ENCODE measurements at places on chromosomes 3 and 15. TPM values are rescaled to one million over a fixed set of nuclear protein-coding genes. Genes with fewer than 3 reads are reported as not detected.
A peak's percentile ranks its signal among the peaks of the same experiment; 100 is the strongest.

GRCh38 chr3:50885070-50885850, 210.5 kb downstream of the DOCK3 start:
- no peak overlapping the region for H3K4me3 ChIP-seq
- H3K27ac ChIP-seq = no peak overlapping the region
- H3K4me1 ChIP-seq = no peaks in the 10 kb centered on the region
- H3K27me3 ChIP-seq = no peaks in the 10 kb centered on the region

- H3K4me3 ChIP-seq = no peak overlapping the region
- no peaks in the 10 kb centered on the region for H3K36me3 ChIP-seq
- H3K27me3 ChIP-seq = no peaks in the 10 kb centered on the region
- no peak for DNase-seq
- H3K27ac ChIP-seq = no peak overlapping the region
Measured at GRCh38 chr3:166446291-166446690, 609.1 kb upstream of the BCHE start.

DNA sequence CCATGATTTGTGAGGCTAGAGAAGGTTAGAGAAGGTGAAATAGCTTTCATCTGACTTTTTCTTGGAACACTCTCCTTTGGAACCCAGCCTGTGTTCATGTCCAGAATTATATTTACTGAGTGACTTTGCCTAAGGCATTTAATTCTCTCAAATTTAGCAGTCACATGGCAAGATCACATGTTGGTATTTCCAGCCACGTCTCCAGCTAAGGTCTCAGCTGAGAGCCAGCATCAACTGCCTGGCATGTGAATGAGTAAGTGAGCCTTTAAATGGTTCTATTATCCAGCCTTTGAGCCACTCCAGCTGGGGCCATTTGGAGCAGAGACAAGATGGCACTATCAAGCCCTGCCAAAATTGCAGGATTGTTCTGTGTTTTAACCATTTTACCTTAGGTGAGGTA, 130.2 kb upstream of the SGO1 start:
- H3K27me3 ChIP-seq = no peaks in the 10 kb centered on the region
- H3K4me1 ChIP-seq = no peaks in the 10 kb centered on the region
- DNase-seq = no peak
- no peak overlapping the region for H3K4me3 ChIP-seq

- no peaks in the 10 kb centered on the region for H3K27me3 ChIP-seq
- no peak overlapping the region for H3K4me3 ChIP-seq
- DNase-seq = no peak
- H3K27ac ChIP-seq = no peak overlapping the region
Measured at GRCh38 chr3:133712017-133712416, 34.2 kb upstream of the TF start.

DNA sequence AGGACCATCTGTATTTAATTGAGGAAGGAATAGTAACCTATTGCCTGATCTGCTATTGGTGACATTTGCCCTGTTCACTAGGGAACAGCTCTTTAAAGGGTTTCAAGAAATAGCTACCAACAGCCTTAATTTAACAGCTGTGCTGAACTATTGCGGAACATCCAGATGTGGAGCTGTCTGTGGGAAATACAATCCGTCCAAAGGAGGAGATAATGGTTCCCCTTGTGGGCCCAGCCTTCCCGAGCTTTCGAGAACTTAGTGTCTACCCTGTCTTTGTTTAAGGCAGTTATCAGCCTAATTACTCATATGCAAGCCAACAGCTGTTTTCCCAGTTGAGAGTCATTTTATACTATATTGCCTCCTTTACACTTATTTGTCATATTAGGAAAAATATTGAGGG, 398.6 kb downstream of the WDR72 start:
- H3K4me3 ChIP-seq = no peak overlapping the region
- no peaks in the 10 kb centered on the region for H3K4me1 ChIP-seq

DNA sequence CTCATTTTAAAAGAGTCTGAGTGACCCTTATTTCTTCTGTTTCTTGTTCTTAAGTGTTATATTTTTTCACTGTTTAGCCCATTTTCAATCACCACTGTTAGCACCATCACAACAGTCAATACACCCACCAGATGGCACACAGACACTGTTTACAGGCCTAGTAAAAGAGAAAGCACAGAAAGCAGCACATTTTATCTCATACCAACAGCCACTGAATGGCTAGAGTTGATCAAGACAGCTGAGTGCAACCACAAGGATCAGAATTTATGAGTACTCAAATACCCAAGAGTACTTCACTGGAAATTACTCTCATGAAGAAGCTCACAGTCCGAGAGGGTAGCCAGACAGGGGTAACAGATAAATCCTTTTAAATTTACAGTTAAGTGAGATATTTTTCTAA, 127.0 kb downstream of the TFDP2 start:
- no peak overlapping the region for H3K27ac ChIP-seq
- no peak overlapping the region for H3K4me3 ChIP-seq
- no peak for DNase-seq

DNA sequence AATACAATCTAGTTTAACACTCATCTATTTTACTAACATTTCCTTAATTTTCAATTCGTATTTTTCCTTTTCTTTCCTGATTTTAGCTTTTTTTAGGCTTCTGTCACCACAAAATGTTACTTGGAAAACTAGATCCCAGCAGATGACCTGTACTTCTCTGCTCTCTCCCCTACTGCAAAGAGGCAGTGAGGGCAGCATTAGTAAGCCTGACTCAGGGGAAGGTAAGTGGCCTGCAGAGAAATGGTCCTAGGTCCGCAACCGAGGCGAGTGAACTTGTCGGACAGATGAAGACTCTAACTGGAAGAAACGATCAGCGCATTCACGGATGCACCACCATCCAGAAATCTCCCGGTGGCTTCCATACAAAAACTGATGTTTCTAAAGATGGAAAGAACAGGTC, 20.4 kb downstream of the TMEM43 start:
- peak; percentile 42 for DNase-seq
- H3K36me3 ChIP-seq = peaks cover 14% of the 10 kb centered on the region
- peak overlapping the region; percentile 94 for H3K27ac ChIP-seq
- peaks cover 54% of the 10 kb centered on the region for H3K4me1 ChIP-seq
- no peak overlapping the region for H3K4me3 ChIP-seq

DNA sequence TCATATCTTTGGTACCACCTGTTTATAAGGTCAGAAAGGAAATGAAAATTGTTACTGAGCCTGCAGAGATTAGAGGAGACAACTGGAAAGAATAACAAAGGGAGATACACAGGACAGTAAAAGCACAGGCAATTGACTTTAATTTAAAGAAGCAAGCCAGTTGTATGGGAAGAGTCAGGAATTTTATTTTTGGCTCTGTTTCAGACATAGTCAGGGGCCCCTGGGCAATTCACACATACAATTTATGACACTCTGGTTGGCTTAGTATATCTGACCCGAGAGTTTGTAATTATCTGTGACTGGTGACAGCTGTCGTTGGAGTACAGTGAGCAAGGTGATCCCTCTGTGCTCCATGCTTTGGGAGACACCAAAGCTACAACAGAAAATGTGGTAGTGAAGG, 591.9 kb upstream of the NECTIN3 start:
- no peak overlapping the region for H3K4me3 ChIP-seq
- no peaks in the 10 kb centered on the region for H3K27me3 ChIP-seq
- H3K27ac ChIP-seq = no peak overlapping the region
- no peaks in the 10 kb centered on the region for H3K4me1 ChIP-seq
- DNase-seq = no peak
- no peaks in the 10 kb centered on the region for H3K36me3 ChIP-seq

DNA sequence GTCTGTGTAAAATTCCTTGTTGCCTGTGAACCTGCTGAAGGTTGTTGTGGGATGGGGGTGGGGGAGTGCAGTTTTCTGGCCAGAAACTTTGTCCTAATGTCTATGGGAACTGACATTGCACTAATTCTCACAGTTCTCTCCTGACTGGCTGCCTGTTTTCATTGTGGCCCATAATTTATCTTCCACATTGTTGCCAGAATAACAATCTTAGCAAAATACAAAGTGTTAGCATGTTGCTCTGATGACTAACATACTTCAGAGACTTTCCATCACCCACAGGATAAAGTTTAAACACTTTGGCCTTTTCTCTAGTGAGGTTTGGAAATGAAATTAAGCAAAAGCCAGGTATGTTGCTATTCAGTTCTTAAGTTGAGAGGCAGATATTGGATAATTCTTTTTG, 81.4 kb upstream of the TBC1D5 start:
- H3K4me1 ChIP-seq = no peaks in the 10 kb centered on the region
- H3K27me3 ChIP-seq = no peaks in the 10 kb centered on the region
- H3K4me3 ChIP-seq = no peak overlapping the region
- no peaks in the 10 kb centered on the region for H3K36me3 ChIP-seq

GRCh38 chr3:12046406-12046805, 42.2 kb downstream of the SYN2 start:
- H3K27ac ChIP-seq = no peak overlapping the region
- no peak overlapping the region for H3K4me3 ChIP-seq

DNA sequence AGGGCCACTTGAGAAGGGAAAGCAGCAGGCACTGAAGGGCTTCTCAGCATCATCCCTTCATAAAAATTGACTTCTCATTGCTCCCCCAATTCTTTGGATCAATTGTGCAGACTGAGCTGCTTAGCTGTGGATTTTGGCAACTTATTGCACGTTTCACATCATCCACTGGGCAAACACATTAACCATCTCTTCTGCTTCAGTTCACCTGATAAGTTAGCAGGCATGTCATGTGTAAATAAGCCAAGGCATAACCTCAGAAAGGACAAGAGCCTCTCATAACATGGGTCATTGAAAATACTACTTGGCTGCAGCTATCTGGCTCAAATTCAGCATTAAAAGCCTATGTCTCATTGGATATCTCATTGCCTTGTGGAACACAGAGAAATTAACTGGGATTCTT, 366.5 kb downstream of the LRRC3B start:
- DNase-seq = no peak
- no peaks in the 10 kb centered on the region for H3K36me3 ChIP-seq
- no peak overlapping the region for H3K27ac ChIP-seq
- H3K4me1 ChIP-seq = no peaks in the 10 kb centered on the region
- no peaks in the 10 kb centered on the region for H3K27me3 ChIP-seq

DNA sequence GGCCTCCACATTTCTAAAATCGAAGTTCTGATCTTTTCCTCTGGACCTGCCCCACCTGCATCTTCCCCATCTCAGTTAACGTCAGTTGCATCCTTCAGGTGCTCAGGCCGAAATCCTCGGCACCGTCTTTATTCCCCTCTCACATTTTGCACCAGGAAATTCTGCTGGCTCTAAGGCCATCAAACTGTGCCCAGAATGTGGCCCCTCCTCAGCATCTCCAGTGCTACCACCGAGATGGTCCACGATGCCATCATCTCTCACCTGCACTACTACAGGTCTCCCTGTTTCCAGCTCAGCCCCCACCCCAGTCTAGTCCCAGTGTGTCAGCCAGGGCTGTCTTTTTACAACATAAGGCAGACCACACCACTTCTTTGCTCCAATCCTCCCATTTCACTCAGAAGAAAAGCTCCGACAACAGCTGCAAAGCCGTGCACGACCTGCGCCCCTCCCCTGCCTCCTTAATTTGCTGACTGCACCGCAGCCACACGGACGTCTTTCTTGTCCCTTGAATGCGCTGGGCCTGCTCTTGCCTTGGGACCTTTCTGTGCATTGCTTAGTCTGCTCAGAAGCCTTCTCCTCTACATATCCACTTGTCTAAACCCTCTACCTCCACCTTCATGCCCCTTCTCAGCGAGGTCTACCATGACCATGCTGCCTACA, 14.4 kb downstream of the MUC20 start:
- no peaks in the 10 kb centered on the region for H3K36me3 ChIP-seq
- H3K27me3 ChIP-seq = no peaks in the 10 kb centered on the region
- no peak overlapping the region for H3K27ac ChIP-seq
- H3K4me3 ChIP-seq = no peak overlapping the region
- no peak for DNase-seq

GRCh38 chr3:12465836-12466225, 18.4 kb upstream of the TSEN2 start:
- no peak overlapping the region for H3K4me3 ChIP-seq
- no peaks in the 10 kb centered on the region for H3K27me3 ChIP-seq
- DNase-seq = no peak

- no peaks in the 10 kb centered on the region for H3K27me3 ChIP-seq
- no peak overlapping the region for H3K27ac ChIP-seq
- DNase-seq = no peak
- H3K36me3 ChIP-seq = peaks cover 43% of the 10 kb centered on the region
- H3K4me1 ChIP-seq = no peaks in the 10 kb centered on the region
- no peak overlapping the region for H3K4me3 ChIP-seq
Measured at GRCh38 chr15:88529021-88529630, 17.4 kb downstream of the DET1 start.

DNA sequence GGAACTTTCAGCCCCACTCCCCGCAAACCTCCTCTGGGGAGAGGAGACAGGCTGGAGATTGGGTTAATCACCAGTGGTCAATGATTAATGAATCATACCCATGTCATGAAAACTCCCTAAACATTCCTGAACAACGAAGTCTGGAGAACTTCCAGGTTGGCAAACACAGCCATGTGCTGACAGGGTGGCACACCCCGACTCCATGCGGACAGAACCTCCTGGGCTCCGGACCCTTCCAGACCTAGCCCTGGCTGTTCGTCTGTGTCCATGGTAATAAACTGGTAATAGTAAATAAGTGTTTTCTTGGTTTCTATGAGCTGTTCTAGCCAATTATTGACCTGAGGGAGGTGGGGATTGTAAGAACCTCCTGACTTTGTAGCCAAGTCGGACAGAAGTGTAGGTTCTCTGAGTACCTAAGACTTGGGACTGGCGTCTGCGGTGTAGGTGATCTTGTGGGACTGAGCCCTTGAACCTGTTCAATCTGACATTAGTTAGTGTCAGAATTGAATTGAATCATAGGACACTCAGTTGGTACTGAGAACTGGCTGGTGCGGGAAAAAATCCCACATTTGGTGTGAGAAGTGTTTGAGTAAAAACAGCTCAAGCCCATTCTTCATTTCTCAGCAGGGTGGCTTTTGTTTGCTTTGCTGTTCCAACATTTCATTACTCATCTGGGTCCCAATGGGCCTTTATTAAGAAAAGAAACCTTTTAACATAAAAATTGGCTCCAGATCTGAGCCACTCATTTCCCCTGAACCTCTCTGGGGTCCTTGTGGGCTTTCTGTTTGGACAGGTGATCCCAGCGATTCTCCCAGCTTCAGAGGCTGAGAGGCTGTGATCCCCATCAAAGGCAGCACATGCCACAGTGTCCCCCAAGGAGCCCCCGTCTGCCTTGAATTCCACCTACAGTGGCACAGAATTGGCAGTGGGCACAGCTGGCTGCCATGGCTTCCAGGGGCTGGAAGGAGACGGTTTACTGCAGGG, 151.0 kb downstream of the TJP1 start:
- H3K27me3 ChIP-seq = no peaks in the 10 kb centered on the region
- no peak overlapping the region for H3K4me3 ChIP-seq
- DNase-seq = no peak
- H3K36me3 ChIP-seq = no peaks in the 10 kb centered on the region
- no peaks in the 10 kb centered on the region for H3K4me1 ChIP-seq
- no peak overlapping the region for H3K27ac ChIP-seq

CCDC80 gene
- not detected for total RNA-seq

STAB1 gene
- 9.7 TPM for total RNA-seq

HCLS1 gene
- total RNA-seq = 197 TPM

SEMA3F gene
- not detected for total RNA-seq

IGF2BP2 gene
- 0.42 TPM for total RNA-seq

SH3GL3 gene
- not detected for total RNA-seq

SERF2 gene
- total RNA-seq = 632 TPM

MCF2L2 gene
- total RNA-seq = 3.5 TPM

FSIP1 gene
- 0.38 TPM for total RNA-seq

All from CD8-positive, alpha-beta memory T cell (primary cell).